GF-D8 (cell line): ENCODE measurements at places on chromosomes 3 and 15.
A peak's percentile ranks its signal among the peaks of the same experiment; 100 is the strongest.

DNA sequence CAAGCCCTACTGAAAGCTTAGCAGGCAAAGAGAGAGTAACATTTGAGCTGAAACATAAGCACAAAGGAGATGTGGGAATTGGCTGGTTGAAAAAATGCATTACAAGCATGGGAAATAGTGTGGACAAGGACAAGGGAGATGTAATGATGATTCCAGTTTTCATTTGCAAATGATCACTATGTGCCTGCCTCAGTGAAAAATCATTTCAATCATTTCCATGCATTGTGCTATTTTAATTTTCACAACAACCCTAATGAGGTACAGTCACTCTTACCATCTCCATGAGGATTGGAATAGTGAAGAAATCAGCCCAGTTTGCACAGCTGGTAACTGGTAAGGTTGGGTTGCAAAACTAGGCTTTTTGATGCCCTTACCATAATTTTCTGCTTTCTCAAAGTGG is 123.2 kb downstream of the ARNT2 start:
- DNase-seq: no peak

- no peak for DNase-seq
Observed at GRCh38 chr3:105235221-105235620, 131.5 kb upstream of the ALCAM start.

GRCh38 chr3:159664653-159665052 is 324.0 kb upstream of the IL12A start:
- DNase-seq: no peak

DNA sequence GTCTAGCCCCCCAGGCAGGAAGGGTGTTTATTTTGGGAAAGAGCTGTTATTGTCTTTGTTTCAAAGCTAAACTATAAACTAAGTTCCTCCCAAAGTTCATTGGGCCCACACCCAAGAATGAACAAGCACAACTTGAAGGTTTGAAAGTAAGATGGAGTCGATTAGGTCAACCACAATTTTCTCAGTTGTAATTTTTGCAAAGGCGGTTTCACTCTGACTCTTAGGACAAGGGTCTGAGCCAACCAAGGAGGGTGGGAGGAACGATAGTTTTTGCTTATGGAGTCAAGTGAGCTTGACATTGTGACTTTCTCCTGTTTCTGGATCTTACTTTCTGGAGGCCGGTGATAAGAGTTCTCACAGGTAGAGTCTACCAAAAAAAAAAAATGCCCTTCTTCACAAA is 5.8 kb upstream of the ZNF770 start:
- DNase-seq: no peak

- peak; percentile 4 for DNase-seq
Observed at GRCh38 chr3:156803952-156804741, 22.0 kb upstream of the LEKR1 start.

GRCh38 chr3:127165694-127166485 is 27.0 kb upstream of the PRR23E start:
- DNase-seq: no peak

DNA sequence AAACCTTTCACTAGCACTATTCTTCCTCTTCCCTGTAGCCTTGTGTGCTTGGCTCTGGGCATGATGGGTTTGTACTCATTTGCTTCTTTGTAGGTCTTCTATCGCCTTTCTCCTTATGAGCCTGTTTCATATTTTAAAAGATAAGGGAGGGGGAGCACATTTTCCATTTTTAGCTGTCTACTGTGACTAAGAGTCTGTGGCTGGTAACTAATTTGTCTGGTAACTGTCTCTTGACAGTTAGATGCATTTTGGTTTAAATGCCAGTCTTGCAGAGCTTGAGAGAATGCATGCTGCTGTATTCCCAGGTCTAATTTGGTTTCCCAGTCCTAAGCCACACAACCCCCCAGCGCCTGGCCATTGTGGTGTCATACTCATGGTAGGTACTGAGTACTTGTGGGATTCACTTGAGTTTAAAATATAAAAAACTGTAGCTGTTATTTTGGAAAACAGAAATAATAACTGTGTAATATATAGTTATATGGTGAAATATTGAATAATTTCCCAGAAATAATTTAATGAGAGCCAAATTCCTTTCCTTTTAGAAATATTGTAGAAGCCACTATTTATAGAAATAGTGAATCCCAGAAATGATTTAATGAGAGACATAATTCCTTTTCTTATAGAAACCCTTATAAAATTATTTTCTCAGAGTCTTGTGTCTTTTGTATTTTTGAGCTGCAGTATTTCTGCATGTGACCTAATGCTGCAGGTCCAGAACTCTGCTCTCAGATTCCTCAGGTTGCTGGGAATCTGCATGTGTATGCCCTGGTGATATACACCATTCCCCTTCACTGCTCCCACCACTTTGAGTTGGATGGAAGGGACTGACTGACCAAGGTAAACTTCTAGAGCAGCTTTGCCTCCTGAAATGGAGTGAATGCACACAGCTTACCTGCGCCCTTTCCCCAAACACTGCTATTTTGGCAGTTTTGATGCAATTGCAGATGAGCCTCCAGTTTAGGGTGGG is 13.9 kb upstream of the GPR171 start:
- DNase-seq: no peak

DNA sequence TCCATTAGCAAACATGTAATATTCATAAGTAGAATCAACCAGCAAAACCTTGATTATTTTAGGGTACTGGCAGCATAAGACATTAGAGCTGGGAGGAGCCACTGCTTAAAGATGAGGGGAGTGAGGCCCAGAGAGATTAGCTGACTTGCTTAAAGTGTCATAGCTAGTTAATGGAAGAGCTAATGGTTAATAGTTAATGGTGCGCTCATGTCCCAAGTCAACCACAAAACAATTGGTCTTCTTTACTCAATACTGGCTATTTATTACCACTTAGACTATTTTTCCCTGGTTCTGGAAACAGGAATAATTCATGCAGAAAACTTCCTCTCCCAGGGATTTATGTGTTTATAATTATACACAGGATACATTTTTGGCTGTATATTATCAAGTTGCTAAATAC is 33.1 kb downstream of the EIF4E3 start:
- no peak for DNase-seq

DNA sequence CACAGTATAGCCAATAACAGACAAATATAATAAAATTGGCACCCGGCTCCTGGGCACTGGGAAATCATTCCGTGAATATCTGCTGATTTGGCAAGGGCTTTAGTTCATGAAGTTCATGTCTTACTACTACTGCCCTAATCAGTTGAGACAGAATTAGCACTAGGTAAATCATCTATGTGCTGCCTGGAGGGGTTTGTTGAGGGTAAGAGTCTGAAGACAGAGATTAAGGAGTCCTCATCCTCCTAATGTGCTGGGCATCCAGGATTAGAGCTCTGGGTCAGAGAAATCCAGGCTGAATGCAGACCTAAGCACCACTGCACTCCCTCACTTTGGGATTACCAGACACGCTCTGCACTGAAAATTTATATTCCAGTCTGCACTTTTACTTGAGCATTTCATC is 2.0 kb downstream of the SAMD7 start:
- DNase-seq: no peak

- DNase-seq: no peak
Observed at GRCh38 chr3:185586686-185587039, 568 bp downstream of the SENP2 start.

- DNase-seq: no peak
Observed at GRCh38 chr3:4019501-4019900, 220.3 kb downstream of the LRRN1 start.

DNA sequence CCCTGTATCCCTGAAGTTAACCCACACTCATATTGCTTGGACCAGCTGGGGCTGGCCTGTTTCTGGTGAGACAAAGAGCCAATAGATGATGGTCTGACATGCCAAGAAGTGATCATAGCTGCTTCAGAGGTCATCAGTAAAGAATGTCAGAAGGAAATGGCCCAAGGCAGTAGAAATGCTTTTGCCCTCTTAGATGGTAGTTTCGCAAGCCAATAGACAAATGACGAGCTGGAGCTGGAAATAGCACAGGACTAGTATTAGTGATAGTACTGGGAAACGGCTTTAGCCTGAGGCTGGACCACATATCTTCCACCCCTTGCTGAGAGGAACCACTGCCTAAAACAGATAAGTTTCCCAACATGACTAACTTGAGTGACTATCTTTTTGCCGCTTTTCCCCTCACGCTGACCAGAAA is 176.1 kb upstream of the THBS1 start:
- no peak for DNase-seq

- DNase-seq: no peak
Observed at GRCh38 chr3:190404715-190405114, 16.8 kb downstream of the CLDN16 start.

- DNase-seq: no peak
Observed at GRCh38 chr15:66619152-66619903, 53.5 kb upstream of the LCTL start.

- DNase-seq: no peak
Observed at GRCh38 chr15:38076786-38077185, 142.3 kb downstream of the TMCO5A start.

GRCh38 chr3:71518089-71518488 is 65.4 kb downstream of the FOXP1 start:
- DNase-seq: no peak

DNA sequence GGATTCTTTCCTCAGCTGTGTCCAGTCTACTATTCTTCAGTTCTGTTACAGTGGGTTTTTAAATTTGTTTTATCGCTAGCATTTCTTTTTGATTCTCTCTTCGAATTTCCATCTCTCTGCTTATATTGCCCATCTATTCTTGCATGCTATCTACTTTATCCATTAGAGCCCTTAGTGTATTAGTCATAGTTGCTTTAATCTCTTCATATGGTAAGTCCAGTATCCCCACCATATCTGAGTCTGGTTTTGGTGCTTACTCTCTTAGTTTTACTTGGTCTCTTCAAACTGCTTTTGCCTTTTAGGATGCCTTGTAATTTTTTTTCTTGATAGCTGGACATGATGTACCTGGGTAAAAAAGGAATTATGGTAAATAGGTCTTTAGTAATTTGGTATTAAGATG is 9.1 kb downstream of the TIMMDC1 start:
- no peak for DNase-seq

- no peak for DNase-seq
Observed at GRCh38 chr3:176795891-176796290, 401.4 kb downstream of the TBL1XR1 start.

- no peak for DNase-seq
Observed at GRCh38 chr3:82114589-82114988, 353.1 kb upstream of the GBE1 start.

DNA sequence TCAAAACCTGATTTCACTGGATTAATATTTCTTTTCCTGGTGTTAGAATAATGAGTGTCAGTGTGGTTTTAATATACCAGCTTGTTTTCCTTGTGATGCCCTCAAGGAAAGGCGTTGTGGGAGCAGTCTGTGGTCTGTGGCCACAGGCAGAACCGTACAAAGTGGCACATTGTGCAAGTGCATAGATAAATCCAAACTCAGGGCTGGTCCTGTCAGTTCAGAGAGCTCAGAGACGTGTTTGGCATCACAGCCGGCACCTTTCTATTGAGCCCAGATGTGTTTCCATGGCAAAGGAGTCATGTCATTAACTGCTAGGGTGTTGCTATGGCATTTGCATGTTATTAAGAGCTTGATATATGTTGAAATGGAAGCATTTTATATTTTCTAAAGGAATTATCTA is 289.9 kb upstream of the RASGRP1 start:
- no peak for DNase-seq

DNA sequence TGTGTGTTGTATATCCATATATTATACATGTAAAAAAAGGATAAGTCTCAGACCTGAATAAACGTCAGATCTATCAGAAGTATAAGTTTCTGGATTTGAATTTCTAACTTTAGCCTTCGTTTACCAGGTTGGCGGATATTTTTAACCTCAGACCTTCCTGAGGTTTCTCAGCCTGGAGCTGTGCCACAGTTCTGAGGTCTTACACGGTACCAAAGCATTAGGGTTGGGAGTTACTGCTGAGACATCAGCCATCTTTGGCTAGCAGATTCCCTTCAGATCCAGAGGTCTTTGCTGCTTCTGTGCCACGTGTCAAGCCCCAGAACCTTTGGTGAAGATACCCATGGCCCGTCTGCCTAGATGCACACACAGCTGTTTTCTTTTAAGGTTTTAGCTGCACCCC is 84.7 kb downstream of the PPP2R3A start:
- no peak for DNase-seq

- DNase-seq: no peak
Observed at GRCh38 chr3:178440043-178440442, 96.2 kb upstream of the KCNMB2 start.

- no peak for DNase-seq
Observed at GRCh38 chr15:58066042-58066867, 744 bp upstream of the ALDH1A2 start.

DNA sequence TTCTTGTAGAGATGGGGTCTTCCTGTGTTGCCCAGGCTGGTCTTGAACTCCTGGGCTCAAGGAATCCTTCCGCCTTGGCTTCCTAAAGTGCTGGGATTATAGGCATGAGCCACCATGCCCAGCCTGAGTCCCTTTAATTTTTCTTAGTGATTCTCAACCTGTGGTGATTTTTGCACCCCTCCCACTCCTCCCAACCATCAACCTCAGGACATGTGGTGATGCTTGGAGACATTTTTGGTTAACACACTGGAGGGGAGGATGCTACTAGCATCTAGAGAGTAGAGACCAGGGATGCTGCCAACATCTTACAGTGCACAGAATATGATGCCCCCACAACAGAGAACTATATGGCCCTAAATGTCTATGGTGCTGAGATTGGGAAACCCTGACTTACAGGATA is 83.0 kb upstream of the LMOD3 start:
- DNase-seq: no peak

- no peak for DNase-seq
Observed at GRCh38 chr3:116270056-116270455, 175.2 kb downstream of the LSAMP start.
